ENCODE measurements at places on chromosomes 7 and 10.

DNA sequence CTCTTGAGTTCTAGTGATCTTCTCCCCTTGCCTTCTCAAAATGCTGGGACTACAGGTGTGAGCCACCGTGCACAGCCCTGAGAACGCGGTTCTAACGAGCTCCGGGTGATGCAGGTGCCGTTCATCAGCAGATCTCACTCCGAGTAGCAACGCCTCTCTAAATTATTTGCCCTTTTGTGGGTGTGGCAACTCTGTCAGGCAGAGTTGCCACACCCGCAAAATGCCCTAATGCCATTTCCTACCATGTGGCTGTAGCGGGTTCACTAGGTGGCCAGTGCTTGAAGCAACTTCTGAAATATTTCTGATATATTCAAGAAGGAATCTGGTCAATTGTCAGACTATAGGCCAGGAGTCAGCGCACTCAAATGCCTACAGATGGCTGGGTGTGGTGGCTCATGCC is 62.9 kb upstream of the NMT2 start:
- DNase-seq: no peak

DNA sequence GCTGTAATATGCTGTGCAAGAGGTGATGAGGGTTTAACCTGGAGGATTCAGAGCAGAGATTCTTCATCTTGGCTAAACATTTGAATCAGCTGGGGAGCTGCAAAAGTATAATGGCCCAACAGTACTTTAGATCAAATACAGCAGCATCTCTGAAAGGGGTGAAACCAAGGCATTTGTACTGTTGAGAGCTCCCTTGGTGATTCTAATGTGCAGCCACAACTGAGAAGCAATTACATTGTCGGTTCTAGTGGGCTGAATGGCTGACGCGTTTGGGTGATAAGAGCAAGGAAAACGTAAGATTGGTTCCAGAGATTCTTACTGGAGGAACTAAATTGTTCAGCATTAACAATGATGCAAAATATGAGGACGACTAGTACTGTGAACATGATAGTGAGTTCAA is 269.7 kb downstream of the AGMO start:
- no peak for DNase-seq

DNA sequence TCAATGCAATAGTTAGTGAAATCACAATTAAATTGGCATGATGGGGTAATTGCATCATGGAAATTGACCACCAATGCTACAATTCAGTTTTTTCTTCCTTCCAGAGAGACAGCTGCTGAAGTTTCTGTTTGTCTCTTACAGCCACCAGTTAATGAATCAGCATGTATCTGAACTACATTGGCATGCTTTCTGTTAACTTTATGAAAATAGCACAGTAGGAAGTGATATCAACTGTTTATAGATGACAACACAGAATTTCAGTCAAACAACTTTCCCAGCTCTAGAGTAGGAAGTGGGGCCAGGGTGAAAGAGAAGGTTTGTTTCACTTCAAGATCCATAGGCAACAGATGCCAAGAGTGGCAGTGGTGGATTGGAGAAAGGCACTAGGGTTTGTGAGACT is 339.6 kb upstream of the VWC2 start:
- DNase-seq: no peak

DNA sequence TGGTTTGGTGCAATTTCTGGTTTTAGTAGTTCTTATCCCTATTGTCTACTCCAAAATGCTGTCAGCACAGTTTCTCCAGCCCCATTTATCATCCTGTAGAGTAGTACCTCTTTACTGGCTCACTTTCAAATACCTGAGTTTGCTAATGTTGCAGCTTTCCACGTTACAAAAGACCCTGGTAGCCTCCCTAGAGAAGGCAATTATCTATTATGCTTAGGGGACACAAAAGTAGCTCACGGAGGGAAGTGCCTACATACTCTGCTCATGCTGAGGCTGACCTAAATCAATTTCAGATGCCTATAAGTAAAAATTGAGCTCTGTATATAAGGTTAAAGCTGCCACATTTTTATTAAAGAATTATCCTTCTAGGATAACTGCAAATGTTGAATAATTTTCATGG is 603.6 kb downstream of the CNTNAP2 start:
- DNase-seq: no peak

DNA sequence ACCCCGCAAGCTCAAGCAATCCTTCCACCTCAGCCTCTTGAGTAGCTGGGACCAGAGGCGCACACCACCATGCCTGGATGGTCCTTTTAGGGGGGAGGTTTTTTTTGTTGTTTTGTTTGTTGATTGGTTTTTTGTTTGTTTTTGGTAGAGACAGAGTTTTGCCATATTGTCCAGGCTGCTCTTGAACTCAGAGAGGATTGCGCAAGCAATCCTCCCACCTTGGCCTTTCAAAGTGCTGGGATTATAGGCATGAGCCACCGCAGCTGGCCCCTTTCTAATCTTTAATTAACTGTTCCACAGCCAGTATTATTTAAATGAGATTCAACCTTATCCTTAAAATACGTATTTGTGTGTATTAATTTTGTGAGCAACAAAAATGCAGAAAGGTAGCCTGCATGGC is 65.8 kb downstream of the SLC13A1 start:
- no peak for DNase-seq
